Right kidney (tissue), 9 donors: ENCODE measurements at places on chromosomes 11 and 22.
A peak's percentile ranks its signal among the peaks of the same experiment; 100 is the strongest.

DNA sequence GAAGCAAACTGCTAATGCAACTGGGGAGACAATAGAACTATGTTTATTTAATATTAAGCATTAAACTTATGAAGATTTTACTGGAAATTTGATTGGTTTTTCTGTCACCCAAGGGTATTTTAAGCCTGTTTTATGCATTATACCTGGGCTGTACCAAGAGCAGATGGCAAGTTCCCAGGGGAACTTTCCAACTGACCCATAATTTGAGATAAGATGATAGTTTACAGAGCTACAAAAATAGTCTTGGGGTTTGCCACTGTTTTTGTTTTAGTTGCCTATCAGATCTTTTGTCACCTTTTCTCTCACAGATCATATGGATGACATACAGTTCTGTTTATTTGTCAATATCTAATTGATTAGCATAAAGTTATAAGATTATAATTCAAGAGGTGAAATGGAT, 43.9 kb downstream of the PDE3B start:
- no peak for DNase-seq

DNA sequence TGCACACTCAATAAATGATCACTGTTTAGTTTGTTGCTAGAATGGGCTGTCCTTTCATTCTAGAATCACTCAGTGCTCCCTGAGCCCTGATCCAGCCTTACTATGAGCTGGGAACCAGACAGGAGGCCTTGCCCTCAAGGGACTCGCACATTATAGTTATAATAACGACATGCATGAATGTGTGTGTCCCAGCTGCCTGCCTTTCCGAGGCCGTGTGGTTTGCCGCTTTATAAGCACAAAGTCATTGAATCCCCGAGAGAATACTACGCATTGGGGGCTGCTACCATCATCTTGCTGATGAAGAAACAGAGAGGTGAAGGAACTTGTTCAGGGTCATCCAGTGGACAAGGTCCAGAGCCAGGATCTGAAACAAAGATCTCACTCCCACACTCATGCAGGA, 75.7 kb downstream of the NFAM1 start:
- no peak for DNase-seq

GRCh38 chr11:35360055-35360530, 59.3 kb downstream of the SLC1A2 start:
- DNase-seq, result no peak

DNA sequence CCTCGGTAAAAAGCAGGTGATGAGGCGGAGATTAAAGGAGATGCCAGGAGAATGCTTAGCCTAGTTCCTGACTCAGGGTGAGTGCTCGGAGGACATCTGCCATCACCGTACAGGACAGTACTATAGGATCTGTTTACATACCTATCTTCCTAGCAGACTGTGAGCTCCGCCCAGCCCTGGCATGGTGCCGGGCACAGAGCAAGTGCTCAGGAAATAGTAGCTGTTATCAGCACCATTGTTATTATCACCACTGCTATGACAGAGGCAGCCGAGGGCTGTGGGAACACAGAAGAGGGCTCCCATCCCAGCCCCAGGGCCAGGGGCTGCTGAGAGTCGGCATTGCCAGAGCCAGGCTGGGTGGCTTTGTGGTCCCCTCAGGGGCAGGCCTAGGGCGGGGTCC, 642 bp upstream of the SEPTIN3 start:
- no peak for DNase-seq

DNA sequence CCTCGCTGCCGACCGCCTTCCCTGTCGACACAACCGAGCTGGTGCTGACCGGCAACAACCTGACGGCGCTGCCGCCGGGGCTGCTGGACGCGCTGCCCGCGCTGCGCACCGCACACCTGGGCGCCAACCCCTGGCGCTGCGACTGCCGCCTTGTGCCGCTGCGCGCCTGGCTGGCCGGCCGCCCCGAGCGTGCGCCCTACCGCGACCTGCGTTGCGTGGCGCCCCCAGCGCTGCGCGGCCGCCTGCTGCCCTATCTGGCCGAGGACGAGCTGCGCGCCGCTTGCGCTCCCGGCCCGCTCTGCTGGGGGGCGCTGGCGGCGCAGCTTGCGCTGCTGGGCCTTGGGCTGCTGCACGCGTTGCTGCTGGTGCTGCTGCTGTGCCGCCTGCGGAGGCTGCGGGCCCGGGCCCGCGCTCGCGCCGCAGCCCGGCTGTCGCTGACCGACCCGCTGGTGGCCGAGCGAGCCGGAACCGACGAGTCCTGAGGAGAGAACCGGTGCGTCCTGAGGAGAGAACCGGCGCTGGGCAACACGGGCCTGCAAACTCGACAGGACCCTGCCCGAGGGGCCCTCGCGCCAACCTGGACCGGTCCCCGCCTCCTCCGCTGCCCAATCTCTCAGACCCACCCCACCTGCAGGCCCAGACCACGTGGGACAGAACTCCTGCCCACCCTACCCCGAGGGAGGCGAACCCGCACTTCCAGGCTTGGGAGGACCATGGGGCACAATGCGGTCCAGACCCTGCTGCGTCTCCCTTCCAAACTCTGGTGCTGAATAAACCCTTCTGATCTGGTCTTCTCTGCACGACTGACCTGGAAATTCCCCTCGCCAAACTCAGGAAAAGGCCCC, 866 bp downstream of the GP1BB start:
- DNase-seq, result peak; percentile 53

GRCh38 chr11:877565-877964, 33.0 kb downstream of the CHID1 start:
- no peak for DNase-seq

DNA sequence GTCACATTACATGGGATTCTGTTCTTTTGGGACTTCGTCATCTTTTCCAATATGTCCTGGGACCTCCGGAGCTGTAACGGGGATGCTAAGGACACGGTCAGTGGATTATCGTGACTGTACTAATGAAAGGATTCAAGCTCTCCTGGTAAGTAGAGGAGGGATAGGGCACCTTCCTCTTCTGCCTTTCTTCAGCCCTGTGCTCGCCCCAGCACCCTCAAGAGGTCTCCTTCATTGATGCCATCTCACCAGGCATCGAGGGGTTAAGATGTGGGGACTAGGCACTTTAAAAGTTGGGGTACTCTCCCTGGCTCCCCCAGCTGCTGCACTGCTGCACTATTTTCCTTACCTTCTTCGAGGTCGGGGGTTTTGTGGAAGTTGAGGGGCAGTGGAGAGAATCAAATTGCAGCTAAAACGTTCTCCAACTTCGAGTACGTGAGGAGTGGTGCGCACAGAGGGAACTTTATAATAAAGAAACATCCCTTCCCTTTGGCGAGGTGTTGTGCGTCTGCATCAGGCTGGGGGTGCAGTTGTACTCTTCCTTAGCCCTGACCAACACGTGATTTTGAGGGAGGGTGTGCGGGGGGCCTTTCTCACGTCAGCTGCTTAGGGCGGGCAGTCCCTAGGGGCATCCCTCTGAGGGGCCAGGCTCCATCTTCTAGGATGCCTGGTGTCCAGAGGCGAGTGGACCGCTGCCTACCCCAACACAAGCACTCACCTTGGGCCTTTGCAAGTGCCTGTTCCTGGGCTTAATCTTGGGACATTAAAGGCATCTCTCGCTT, 96.1 kb downstream of the GRAMD1B start:
- DNase-seq, result no peak

DNA sequence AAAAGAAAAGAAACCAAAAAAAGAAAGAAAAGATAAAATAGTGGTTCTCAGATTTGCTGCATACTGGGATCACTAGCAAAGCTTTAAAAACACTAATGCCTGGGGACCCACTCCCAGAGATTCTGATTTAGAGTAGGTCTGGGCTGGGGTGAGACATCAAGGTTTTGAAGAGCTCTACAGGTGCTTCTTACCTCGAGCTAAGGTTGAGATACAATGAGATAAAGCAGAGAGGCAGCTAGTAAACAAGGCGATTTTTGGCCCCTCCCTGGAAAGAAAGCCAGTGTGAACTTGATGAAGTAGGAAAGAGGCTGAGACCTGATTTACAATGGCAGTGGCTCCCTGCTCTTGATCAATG, 327.6 kb upstream of the CCDC90B start:
- no peak for DNase-seq

GRCh38 chr11:113724778-113725177, 18.7 kb upstream of the TMPRSS5 start:
- no peak for DNase-seq

- no peak for DNase-seq
These were observed 29.6 kb downstream of the DHCR7 start for GRCh38 chr11:71418643-71419042.

DNA sequence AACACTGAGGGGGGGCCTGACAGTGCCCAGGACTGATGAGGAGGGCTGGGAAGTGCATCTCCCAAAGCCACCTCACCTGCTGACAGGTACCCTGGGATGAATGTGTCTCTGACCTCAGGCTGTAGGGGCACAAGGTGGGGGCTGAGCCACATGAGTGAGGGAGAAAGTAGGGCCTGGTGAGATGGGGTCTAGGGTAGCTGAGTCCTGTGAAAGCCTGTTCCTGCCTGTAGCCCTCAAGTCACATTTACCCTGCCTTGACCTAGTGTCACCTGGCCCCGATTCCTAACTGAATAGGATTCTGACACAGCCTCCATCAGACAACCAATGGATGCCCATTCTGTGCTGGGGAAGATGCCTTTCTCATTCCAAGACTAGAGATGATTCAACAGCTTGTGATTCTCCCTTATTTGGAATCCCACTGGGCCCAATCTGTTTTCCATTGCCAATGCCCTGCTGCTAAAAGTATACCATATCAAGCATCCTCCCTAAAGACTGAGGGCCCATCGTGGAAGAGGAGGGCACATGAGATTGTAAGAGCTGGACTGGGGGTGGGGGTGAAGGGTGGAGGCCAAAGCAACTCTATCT, 11.1 kb upstream of the RFPL1 start:
- no peak for DNase-seq

DNA sequence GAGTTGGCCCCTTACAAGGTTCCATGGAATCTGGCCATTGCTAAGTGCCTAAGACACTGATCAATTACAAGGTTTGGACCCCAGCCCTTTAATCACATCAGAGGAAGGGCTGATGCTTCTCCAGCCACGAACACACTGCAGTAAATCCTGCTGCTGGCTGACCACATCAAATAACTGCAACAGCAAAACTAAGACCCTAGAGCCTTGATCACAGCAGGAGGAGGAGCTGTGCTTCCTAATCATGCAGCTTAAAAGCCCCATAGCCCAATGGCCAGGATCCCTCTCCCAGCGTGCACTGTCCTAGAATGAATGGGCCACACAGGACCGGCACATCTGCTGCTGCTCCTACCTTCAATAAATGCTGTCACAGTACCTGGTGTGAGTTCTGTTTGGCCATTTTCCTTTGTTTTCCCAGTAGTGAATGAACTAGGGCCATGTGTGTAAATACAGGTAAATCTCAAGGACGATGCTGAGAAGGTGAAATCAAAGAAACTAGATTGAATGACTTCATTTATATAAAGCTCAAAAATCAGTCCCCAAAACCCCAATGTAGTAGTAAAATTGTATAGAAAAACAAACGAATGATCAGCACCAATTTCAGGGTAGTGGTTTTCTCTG, 12.7 kb downstream of the ZP1 start:
- no peak for DNase-seq

- no peak for DNase-seq
These were observed 21.2 kb downstream of the GRAMD1B start for GRCh38 chr11:123451183-123451781.

GRCh38 chr11:10117709-10118351, 176.2 kb downstream of the SBF2 start:
- DNase-seq, result no peak

- DNase-seq, result no peak
These were observed 25.2 kb downstream of the OR51E2 start for GRCh38 chr11:4672470-4672869.

- no peak for DNase-seq
These were observed 84.1 kb downstream of the TNRC6B start for GRCh38 chr22:40261783-40262182.

DNA sequence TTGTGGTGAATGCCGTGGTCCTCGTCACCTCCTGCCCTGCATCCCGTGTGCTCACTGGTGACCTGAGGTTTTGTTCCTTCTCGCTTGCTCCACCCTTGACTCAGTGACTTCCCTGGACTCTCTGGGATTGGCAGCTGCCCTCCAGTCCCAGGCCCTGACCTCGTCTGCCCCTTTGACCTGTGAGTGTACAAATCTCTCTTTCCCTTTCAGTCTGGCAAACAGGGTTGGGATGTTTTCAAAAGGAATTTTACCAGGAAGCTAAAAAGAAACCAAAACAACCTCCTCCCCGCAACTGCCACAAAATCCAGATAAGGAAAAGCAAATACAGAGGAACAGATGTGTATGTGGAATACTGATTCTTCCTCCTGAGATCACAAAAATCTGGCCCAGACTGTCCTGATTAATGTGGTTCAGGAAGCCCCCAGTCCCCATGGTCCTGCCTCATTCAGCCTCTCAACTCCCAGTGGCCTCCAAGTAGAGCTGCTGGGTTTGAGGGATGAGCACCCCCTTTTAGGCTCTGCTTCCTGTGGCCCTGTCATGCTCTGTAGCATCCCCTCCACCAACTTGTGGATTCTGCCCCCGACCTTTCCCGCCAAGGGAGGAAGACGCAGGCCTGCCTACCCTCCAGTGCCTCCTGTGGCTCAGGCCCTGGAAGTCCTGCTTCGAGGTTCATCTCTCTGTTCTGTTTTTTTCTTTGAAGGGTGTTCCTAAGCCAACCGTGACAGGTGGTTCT, 15.2 kb downstream of the ROBO4 start:
- DNase-seq, result no peak

DNA sequence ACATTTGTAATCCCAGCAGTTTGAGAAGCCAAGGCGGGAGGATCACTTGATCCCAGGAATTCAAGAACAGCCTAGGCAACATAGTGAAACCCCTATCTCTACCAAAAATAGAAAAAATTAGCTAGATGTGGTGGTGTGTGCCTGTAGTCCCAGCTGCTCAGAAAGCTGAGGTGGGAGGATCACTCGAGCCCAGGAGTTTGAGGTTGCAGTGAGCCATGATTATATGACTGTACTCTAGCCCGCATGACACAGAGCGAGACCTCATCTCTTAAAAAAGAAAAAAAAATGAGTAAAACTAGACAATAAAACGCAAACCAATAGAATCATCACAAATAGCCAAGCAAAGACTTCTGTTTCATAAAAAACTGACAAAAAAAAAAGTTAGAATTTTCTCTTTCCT, 21.8 kb downstream of the NUCB2 start:
- DNase-seq, result no peak

GRCh38 chr22:42343531-42344081, 73.2 kb upstream of the TCF20 start:
- DNase-seq, result no peak

GRCh38 chr22:25057013-25057881, 104.7 kb downstream of the KIAA1671 start:
- DNase-seq, result peak; percentile 45

DNA sequence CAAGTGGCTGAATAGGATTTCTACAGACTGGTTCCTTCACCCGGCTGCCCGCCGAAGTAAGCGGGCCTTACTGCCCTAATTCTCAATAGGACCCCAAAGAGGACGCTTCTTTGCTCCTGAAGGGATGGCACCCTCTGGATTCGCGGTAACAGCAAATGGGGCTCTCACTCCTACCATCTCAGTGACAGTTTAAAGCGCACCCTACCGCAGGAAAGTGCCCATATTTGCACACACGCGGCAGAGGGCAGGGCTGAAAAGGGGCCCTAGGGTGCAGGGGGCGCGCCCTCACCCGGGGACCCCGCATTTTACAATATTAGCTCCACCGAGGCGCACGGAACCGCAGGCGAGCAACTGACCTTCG, 985 bp upstream of the UPB1 start:
- no peak for DNase-seq

- DNase-seq, result no peak
These were observed 2.1 kb downstream of the OMP start for GRCh38 chr11:77104727-77105126.

GRCh38 chr11:8828046-8828445, 82.9 kb upstream of the AKIP1 start:
- DNase-seq, result no peak
